ENCODE measurements at places on chromosomes 7 and 10.

DNA sequence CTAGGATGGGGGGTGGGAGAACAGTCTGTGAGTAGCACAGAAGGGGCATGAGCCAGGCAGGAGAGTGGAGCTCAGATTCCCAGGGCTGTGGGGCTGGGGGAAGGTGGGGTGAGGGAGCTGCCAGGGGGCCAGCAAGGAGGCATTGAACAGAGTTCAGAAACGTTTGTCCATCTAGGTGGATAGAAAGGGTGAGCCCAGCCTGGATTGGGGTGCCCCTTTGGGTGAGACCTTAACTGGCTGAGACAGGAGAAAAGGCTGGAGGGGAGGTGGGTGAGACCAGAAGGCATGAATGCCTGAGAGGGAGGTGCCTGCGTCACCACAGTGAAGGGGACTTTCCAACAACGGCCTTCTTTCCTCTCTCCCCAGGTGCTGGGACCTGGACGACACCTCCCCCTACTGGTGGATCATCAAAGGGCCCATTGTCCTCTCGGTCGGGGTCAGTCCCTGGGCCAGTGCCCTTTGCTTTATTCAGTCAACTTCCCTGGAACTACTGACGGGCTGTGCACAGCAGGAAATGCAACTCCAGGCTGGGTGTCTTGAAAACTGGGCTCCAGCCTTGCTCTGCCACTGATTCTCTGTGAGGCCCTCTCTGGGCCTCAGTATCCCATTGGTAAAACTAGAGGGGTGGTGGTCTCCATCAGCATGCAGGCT is 11.0 kb downstream of the GHRHR start:
- DNase-seq = no peak

DNA sequence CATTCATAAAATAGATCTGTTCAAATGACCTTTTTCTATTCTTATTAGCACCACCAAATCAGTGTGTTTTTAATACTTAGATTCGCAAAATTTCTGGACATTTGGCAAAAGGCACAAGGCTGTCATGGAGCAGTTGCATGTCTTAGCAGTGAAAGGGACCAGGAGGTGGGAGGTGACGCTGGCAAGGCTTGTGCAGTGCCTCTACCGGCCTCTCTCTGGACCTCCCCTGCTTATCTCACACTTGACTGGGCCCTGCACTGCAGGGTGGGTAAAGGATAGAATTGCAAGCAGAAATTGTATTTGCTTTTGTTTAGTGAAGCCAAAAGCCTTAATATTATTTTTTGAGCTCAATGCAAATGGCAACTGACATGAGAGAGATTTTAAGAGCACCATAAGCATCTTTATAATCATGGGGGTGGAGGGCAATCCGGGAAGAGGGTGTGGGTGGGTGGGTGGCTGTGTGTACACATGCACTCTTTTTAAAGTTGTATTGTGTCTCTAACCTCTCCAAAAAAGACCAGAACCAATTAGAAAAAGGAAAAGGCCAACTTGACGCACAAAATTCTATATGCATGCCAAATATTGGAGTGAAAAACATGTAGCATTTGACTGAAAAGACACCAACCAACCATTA is 106.3 kb downstream of the WNT2 start:
- no peak for DNase-seq

DNA sequence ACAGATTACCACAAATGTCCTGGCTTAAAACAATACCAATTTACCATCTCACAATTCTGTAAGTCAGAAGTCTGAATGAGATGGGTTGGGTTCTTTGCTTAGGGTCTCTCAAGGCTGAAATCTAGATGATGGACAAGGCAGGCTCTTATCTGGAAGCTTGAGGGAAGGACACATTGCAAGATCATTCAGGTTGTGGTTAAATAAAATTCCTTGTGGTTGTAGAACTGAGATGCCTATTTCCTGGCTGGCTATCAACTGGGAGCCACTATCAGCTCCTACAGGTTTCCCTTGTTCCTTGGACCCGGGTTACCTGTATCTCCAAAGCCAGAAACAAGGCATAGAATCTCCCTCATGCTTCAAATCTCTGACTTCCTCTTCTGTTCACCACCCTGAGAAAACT is 148.4 kb downstream of the MDFIC start:
- no peak for DNase-seq

GRCh38 chr10:66819691-66820090 is 106.1 kb upstream of the LRRTM3 start:
- no peak for DNase-seq

DNA sequence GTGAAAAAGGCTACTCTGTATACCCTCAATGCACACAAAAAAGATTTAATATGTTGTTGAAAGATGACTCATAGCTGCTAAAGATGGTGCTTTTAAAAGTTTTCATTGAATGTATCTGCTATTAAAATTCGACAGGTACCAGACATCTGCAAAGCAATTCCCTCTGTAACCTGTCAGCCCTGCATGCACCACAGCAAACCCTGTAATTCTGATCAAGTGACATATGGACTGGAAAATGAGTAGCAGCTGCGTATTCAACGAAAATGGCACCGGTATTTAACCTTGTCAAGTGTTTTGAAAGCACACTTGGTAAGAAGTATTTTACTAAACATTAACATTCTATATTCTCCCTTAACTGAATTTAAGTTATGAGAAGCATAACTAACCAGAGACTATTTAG is 58.2 kb upstream of the PTPRN2 start:
- no peak for DNase-seq

All from breast epithelium (tissue), 4 donors.